ENCODE measurements at places on chromosomes 4 and X.

DNA sequence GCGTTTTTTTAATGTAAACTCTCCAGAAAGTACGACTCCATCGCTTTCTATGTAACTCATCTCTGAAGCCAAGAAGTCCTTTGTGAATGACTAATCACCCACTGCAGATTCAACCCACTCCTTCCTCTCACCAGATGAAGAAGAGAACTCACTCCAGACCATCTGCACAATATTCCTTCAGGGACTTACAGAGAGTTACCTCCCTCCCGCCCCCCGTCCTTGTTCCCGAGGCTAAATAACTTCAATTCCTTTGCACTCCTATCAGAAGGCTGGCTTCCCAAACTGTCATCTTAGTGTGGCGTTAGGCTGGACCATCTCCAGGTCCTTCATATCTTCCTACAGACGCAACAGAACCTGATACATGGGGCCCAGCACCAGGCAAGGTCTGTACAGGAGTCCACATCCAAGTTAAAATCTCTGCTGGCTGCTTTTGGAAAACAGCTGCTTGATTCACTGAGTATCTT is 82.4 kb downstream of the AFAP1 start:
- peak; percentile 73 for DNase-seq

DNA sequence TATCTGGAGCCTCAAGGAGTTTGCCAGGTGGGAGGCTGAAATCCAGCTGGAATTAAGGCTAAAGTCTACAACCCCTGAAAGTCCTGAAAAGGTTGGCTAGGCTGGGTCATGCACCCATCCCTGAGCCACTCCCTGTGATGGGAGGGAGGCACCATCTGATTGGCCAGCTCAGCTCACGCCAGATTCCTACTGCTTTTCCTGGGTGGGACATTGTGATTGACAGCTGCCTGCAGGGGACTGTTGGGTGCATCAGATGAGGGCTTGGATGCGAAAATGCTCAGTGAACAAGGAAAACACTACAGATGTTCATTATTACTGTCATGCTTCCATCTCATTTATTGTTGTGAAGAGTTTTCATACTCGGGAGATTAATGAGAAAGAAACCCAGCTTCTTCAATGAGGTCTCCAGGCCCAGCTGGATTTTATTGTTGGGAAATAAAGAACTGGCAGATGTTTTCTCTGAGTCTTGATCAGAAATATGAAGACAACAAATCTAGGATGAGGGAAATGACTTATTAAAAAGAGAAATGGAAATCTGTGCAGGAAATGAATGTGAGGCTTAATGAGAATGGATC is 185.9 kb downstream of the STK32B start:
- DNase-seq, result no peak

DNA sequence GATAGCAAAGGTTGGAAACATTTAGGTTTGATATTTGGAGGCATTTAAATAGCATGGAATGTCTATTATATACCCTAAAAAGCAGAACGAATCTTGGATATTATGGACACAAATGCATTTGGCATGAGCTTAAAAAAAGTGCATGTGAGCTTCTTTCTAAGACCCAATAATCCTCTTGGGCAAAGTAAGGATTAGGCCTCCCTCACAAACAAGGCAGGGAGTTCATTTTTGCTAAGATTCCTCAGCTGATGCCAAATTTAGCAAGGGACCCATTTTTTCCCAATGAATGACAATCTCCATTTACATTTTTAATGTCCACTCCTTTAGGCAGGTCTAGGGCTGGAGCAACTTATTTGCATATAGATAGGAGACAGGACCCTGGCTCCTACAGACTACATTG is 199.8 kb downstream of the SOWAHB start:
- no peak for DNase-seq

DNA sequence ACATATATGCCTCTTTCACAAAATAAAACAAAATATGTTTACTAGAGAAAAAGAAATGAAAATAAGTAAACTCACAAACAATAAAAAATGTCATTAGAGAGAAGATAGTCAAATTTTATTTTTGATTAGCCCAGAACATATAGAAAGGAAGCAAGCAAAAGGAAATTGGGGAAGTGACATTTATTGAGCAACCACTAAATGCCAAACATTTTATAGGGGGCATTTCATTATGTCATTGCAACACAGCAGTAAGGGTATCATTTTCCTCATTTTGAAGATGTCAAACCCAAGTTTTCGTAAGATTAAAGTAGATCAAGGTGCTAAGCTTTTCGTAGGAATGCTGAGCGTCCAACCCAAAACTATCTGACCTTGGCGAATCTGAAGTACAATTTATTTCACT is 1331.5 kb upstream of the PABPC4L start:
- no peak for DNase-seq

GRCh38 chr4:183142571-183143550 is 43.8 kb downstream of the WWC2 start:
- DNase-seq, result peak; percentile 71

- peak; percentile 92 for DNase-seq
These were observed 326.7 kb downstream of the MAPK10 start for GRCh38 chr4:86033171-86033570.

DNA sequence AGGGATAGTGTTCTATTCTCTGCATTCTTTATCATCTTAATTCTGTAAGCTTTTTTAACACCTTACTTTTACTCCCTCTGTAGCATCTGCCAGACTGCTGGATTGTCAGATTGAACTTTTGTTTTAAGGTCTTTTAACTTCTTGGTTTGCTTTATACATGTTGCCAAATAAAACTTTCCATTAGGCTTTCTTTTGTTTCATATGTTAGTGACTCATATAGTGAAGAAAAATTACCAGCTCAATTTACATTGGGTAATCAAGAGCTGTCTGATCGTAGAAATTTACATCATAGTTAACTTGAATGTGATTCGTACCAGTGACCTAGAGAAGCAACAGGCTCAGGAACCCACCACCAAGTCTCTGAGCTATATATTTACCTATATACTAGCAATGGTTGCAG is 28.5 kb upstream of the KLHL4 start:
- no peak for DNase-seq

DNA sequence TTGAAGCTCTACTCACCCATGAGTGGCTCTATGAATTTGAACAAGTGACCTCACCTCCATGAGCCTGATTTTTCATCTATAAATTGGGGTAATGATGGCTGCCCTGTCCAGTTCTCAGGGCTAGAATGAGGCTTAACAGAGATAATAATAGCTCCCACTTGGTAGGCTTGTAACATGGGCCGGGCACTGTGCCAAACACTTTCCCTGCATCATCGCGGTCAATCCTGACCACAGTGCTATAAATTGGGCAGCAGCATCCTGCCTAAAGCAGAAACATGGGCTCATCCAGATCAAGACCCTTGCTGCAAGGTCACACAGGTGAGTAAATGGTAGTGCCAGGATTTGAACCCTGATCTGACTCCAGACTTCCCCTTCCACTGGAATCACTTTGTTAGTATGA is 12.8 kb downstream of the APLN start:
- DNase-seq, result no peak

GRCh38 chr4:57077550-57078343 is 32.4 kb downstream of the IGFBP7 start:
- no peak for DNase-seq

DNA sequence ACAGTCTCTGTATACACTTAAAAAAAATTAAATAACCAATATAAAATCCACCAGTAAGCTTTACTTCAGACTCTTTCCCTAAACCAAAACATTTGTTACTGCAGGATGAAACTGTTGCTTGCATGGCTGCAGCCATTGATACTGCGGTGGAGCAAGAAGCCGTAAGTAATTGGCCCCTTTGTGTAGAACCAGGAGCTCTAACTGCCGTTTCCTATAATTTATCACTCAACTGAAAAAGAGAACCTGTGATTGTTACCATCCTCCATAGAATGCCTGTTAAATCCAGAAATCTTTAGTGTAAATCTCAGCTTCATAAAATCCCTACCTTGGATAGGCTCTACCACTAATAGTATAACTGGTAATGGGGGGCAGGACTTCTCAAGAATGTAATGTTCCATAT is 62.6 kb downstream of the KIF4A start:
- DNase-seq, result no peak

GRCh38 chr4:180253419-180253818 is 1989.8 kb upstream of the TENM3 start:
- DNase-seq, result no peak
